ENCODE measurements at places on chromosomes 1 and 21. TPM values are rescaled to one million over a fixed set of nuclear protein-coding genes. Genes with fewer than 3 reads are reported as not detected.

SDC3 gene
- total RNA-seq = 10.3 TPM

SLC22A15 gene
- total RNA-seq = 0.49 TPM

CROCC gene
- total RNA-seq = 6.4 TPM

CTSK gene
- total RNA-seq = 1.7 TPM

TRNAU1AP gene
- 23.6 TPM for total RNA-seq

DNALI1 gene
- total RNA-seq = not detected

NDUFS5 gene
- 465 TPM for total RNA-seq

PLXNA2 gene
- 0.87 TPM for total RNA-seq

RBM11 gene
- not detected for total RNA-seq

TMEM183A gene
- total RNA-seq = 46.3 TPM

REN gene
- total RNA-seq = not detected

ARHGAP30 gene
- total RNA-seq = 0.05 TPM

CHODL gene
- not detected for total RNA-seq

TNFAIP8L2 gene
- total RNA-seq = not detected

TRNP1 gene
- total RNA-seq = 183 TPM

ATP1A2 gene
- total RNA-seq = not detected

CFHR4 gene
- not detected for total RNA-seq

IVL gene
- 0.03 TPM for total RNA-seq

MYBPH gene
- total RNA-seq = not detected

TIAM1 gene
- total RNA-seq = 0.66 TPM

FAM43B gene
- 5.3 TPM for total RNA-seq

SH2D5 gene
- total RNA-seq = 14.3 TPM

CHI3L1 gene
- not detected for total RNA-seq
